ENCODE measurements at places on chromosomes 2 and 18.

- H3K27ac ChIP-seq = no peak overlapping the region
- DNase-seq = no peak
- peaks cover 33% of the 10 kb centered on the region for H3K27me3 ChIP-seq
- peaks cover 4% of the 10 kb centered on the region for H3K4me1 ChIP-seq
- no peak overlapping the region for H3K4me3 ChIP-seq
Measured at GRCh38 chr2:173568054-173568453, 213.4 kb downstream of the CDCA7 start.

DNA sequence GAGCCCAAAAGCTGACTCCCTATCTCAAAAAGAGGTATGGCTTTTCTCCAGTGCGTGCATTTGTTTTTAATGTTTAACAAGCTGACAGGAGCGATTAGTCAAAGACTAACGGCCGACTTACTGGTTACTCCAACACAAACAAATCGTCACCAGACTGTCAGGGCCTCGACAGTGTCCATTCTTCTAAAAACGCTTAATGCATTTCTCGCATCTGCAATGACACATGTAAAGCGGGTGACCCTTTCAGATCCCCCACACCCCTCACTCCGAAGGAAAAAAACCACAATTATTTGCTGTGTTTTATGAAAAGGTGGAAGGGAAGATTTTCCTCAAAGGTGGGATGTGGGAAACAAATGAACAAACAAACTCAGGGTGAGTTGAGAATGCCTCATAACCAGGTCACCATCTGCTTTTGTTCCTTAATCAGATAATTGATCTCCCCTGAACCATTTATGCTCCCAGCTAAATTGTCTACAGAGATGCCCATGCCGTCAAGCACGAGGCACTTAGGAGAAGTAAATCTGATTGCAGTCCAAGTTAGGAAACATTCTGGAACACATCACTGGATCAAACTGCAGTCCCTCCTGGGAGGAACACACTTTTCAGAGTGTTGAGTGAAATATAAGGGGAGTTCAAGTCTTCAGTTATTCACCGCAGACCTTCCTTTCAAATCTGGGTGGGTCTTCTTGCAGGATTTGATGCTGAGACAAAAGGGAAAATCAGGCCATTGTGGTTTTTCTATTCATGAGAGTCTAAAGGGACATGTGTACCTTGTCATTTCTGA, 340.8 kb downstream of the CMPK2 start:
- H3K27ac ChIP-seq = no peak overlapping the region
- no peak for DNase-seq
- H3K4me3 ChIP-seq = no peak overlapping the region
- no peaks in the 10 kb centered on the region for H3K4me1 ChIP-seq

DNA sequence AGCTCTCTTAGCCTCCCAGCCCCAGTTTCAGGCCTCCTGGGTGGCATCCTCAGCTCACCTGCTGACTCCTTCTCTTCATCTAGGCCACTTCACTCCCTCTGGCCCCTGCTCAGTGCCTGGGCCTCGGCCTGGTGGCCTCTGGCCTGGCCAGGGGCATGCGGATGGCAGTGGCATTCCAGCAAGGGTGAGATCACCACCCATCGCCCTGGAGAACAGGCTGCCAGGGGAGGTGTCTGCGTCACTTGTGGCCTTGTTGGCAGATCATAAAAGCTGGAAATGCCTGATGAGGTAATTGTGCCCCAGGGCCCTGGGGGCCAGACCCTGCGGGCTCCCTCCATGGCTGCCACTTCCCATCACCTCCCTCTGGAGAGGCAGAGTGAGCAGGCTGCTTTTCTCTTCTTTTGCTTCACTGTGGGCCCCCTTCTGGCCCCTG, 72.5 kb upstream of the SMAD2 start:
- no peak overlapping the region for H3K4me3 ChIP-seq
- H3K27ac ChIP-seq = no peak overlapping the region
- H3K27me3 ChIP-seq = peaks cover 8% of the 10 kb centered on the region
- peaks cover 4% of the 10 kb centered on the region for H3K4me1 ChIP-seq
- H3K36me3 ChIP-seq = no peaks in the 10 kb centered on the region

DNA sequence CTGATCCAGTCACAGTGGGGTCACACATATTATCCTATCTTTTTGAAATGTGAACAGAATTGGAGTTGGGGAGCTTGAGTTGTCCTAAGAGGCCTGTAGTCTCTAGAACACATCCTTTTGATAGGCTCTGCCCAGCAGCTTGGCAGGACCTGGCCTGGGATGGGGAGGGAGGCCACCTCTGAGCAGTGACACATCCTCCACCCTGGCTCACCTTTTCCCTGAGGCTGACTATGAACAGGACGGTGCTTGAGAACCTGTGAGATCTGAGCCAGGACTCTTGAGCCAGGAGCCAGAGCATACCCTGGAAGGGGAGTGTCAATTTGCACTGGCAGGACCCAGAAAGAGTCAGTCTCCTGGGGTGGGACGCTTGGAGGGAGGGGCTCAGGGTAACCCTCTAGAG, 17.7 kb upstream of the ATP6V1B1 start:
- no peaks in the 10 kb centered on the region for H3K4me1 ChIP-seq
- H3K4me3 ChIP-seq = no peak overlapping the region

- H3K36me3 ChIP-seq = peaks cover 8% of the 10 kb centered on the region
- DNase-seq = no peak
- H3K4me1 ChIP-seq = peaks cover 10% of the 10 kb centered on the region
- peak overlapping the region; percentile 78 for H3K27ac ChIP-seq
- no peak overlapping the region for H3K4me3 ChIP-seq
Measured at GRCh38 chr2:54728669-54729120, 5.2 kb downstream of the EML6 start.

DNA sequence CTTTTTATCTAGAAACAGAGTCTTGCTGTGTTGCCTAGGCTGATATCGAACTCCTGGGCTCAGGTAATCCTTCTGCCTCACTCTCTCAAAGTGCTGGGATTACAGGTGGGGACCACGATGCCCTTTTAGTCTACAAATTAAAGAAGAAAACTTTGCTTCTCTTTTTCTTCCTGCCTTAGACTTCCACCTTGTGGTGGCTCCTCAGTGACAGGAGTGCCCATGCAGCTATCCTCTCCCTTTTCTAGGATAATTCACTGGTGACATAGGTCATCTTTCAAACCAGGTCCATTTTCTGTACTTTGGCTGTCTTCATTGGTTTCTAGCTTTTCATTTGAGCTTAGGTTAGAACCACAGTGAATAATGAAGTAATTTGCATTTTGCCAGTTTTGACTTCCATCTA, 13.6 kb downstream of the DCAF17 start:
- DNase-seq = no peak
- H3K27me3 ChIP-seq = no peaks in the 10 kb centered on the region
- H3K27ac ChIP-seq = no peak overlapping the region
- H3K36me3 ChIP-seq = peaks cover 3% of the 10 kb centered on the region

- DNase-seq = no peak
- no peak overlapping the region for H3K4me3 ChIP-seq
- no peaks in the 10 kb centered on the region for H3K36me3 ChIP-seq
- no peaks in the 10 kb centered on the region for H3K27me3 ChIP-seq
Measured at GRCh38 chr2:163812926-163813520, 77.2 kb upstream of the FIGN start.

DNA sequence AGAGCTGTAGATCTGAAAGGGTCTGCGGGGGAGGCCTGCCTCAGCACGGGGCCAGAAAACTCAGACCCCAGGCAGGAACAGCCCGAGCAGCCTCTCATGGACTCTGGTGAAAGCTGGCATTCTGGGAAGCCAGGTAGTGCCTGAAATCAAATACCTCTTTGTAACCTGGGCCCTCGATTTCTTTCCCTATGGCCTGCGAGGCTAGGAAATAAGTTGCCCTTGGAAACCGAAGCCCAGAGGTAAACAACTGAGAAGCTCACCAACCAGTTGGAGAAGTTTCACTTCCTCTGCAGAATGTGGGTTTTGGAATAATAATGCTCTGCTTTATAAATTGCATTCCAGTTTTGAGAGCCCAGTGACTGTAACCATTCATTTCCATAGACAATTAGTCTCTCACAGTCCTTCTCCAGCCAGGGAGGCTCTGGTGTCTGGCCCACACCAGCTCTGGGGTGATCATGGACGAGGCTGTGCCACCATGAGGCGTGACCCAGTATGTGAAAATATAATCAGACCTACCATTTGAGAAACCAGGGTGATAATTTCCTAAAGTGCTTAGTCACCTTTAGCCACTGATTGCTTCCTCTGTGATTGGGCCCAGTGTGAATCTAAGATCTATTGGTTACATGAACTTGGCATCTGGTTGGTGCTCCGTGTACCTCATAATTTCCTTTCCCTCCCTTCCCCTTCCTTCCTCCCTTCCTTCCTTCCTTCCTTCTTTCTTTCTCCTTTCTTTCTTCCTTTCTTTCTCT, 133.1 kb upstream of the PELI1 start:
- H3K27me3 ChIP-seq = no peaks in the 10 kb centered on the region
- H3K4me1 ChIP-seq = peaks cover 19% of the 10 kb centered on the region
- DNase-seq = no peak
- H3K4me3 ChIP-seq = no peak overlapping the region

DNA sequence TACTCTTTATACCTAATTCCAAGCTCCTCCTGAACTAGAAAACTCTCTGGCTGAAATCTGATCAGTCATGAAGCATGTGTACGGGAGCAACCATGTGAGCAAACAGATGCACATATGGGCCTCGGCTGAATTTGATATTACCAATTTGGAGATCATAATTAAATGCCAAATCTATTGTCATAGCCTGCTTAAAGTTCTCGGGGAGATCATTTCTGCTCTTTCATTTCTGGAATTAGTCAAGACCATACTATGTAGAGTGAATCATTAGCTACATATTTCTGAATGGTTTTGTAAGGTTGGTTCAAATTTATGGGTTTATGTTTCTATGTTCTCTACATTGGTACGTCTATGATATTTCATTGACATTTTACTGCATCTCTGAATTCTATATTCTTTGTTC, 205.5 kb downstream of the UBE2E3 start:
- H3K4me1 ChIP-seq = peaks cover 9% of the 10 kb centered on the region
- H3K4me3 ChIP-seq = no peak overlapping the region
- no peaks in the 10 kb centered on the region for H3K27me3 ChIP-seq
- H3K27ac ChIP-seq = no peak overlapping the region
- H3K36me3 ChIP-seq = peaks cover 5% of the 10 kb centered on the region

GRCh38 chr2:60880643-60881046, 729 bp upstream of the REL start:
- no peaks in the 10 kb centered on the region for H3K36me3 ChIP-seq
- peak overlapping the region; percentile 98 for H3K27ac ChIP-seq
- peak overlapping the region; percentile 99 for H3K4me3 ChIP-seq
- peaks cover 19% of the 10 kb centered on the region for H3K4me1 ChIP-seq

GRCh38 chr2:219249203-219249980, 3.7 kb upstream of the TUBA4B start:
- H3K27ac ChIP-seq = peak overlapping the region; percentile 98

GRCh38 chr2:132577686-132578085, 92.3 kb downstream of the LYPD1 start:
- H3K27me3 ChIP-seq = no peaks in the 10 kb centered on the region
- no peak overlapping the region for H3K27ac ChIP-seq
- no peak overlapping the region for H3K4me3 ChIP-seq
- no peaks in the 10 kb centered on the region for H3K36me3 ChIP-seq
- H3K4me1 ChIP-seq = no peaks in the 10 kb centered on the region
- DNase-seq = no peak

- no peaks in the 10 kb centered on the region for H3K27me3 ChIP-seq
- no peak for DNase-seq
- H3K36me3 ChIP-seq = no peaks in the 10 kb centered on the region
Measured at GRCh38 chr2:134875309-134875708, 36.9 kb downstream of the ACMSD start.

- H3K4me3 ChIP-seq = no peak overlapping the region
- no peak for DNase-seq
- no peaks in the 10 kb centered on the region for H3K4me1 ChIP-seq
Measured at GRCh38 chr18:63848159-63848558, 39.3 kb upstream of the SERPINB2 start.

- no peak for DNase-seq
- peaks cover 72% of the 10 kb centered on the region for H3K27me3 ChIP-seq
- H3K4me1 ChIP-seq = peaks cover 2% of the 10 kb centered on the region
- H3K36me3 ChIP-seq = peaks cover 3% of the 10 kb centered on the region
- H3K27ac ChIP-seq = no peak overlapping the region
- no peak overlapping the region for H3K4me3 ChIP-seq
Measured at GRCh38 chr18:50218432-50219197, 23.7 kb upstream of the MYO5B start.
